ENCODE measurements at places on chromosomes 5 and 9.

- DNase-seq, result no peak
These were observed 102.5 kb upstream of the GABRP start for GRCh38 chr5:170681013-170681433.

DNA sequence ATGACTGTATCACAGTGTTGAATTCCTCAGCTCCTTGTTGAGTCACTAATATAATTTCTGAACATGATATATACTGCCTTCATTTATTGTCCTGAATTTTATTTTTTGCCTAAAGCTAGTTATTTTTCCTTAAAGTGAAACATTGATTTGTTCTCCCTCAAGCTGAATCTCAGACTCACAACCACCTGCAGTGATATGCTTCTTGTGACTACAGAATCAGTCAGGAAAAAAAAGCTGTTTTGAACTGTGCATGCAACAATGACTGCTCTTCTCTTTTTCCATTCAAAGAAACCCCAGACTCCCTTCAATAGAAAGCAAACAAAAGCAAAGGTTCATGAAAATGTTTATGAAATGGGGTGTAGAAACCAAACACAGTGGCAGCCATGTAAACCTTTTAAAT lies 470.2 kb upstream of the CHD1 start:
- DNase-seq, result peak; percentile 20

DNA sequence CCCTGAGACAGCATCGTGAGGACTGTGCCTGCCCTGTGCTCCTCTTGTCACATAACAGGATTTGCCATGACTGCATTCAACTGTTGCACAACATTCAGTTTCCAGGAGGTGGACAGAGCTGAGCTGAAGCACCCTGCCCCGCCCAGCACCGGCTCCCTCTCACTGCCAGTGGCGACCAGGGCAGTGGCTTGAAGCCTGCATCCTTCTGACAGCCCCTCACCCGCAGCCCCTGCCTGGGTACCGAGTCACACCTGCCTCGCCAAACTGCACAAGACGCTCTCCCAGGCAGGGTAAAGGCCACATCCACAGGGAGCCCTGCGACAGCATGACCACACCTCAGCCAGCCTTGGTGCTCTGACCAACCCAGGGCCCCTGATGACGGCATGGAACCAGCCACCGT lies 59.9 kb upstream of the ZNF354A start:
- no peak for DNase-seq

GRCh38 chr5:112973904-112974303 lies 2.7 kb upstream of the DCP2 start:
- no peak for DNase-seq

- no peak for DNase-seq
These were observed 1.0 kb downstream of the CERT1 start for GRCh38 chr5:75510417-75510835.

DNA sequence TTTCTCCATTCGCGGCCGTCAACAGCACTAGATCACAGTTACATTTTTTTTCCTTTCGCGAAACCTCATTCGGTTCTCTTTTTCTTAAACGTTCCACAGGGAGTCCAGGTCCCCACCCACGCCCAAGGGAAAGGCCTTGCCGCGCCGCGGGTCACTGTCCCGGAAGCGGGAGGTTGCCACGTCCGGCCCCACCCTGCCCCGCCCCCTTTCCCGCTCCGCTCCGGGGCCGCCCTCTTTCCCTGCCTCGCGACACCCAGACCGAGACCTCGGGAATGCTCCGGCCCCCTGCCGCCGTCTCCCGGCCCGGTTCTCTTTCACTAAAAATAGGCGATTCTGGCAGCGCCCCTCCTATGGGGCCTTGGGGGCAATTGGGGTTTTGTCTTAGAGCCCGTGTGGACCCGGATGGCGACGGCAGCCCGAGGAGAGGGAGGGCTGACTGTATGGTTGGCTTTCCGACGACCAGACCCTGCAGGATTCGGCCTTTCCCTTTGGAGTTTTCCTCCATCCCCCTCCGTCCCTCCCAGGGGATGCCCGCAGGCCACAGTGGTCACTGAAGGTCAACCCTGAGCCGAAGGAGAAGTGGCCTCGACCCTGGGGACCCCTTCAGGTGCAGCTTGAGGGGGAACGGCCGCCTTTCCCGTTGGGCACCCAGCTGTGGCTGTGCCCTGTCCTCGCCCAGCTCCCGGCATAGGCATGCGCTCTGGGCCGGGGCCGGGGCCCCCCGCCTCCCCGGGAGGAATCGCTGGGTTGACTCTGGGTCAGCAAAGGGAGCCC lies 2.8 kb upstream of the RACK1 start:
- DNase-seq, result peak; percentile 86

DNA sequence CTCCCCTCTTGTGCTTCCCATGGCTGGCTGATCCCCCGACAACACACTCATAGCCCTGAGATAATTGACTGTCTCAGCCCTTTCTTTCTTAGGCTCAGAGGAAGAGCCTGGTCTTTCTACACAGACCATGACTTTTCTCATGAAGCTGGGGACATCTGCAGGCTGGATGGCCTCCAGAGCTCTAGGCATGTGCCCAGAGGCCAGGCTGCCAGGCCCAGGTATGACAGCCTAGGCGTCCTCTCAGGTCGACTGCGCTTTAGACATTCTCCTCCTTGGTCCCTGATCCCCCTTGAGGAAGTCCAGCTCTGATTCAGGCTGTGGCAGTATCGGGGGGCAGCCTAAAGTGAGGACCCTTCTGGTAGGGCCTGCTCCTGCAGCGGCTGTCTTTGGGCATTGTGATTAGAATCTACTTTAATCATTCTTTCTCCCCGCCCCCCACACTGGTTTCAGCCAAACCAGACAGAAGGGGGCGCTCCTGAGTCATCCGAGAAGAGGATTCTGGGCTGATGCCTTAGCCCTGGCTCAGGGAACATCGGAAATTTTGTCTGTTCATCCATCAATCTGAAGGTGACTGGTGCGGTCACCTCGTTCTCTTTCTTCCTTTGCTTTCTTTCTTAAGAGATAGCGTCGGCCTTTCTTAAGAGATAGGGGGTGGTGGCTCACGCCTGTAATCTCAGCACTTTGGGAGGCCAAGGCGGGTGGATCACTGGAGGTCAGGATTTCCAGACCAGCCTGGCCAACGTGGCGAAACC lies 66.5 kb upstream of the HSPA9 start:
- peak; percentile 45 for DNase-seq

GRCh38 chr5:142644127-142644526 lies 41.8 kb downstream of the FGF1 start:
- no peak for DNase-seq

- DNase-seq, result no peak
These were observed 41.3 kb upstream of the FBP1 start for GRCh38 chr9:94680621-94681020.

DNA sequence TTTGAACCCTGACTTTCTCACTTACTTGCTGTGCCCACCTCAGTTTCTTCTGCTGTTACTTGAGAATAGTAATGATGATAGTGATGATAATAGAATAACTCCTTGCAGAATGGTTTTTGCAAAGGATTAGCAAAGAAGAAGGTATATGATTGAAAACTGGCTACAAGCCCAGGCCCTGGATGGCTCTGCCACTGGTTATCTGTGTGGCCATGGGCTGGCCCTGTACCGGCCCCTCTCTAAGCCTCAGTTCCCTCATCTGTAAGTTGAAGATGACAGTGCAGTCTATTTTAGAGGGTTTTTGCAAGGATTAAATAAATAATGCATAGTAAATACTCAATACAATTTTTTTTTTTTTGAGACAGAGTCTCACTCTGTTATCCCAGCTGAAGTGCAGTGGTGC lies 6.2 kb downstream of the TTLL11 start:
- no peak for DNase-seq

DNA sequence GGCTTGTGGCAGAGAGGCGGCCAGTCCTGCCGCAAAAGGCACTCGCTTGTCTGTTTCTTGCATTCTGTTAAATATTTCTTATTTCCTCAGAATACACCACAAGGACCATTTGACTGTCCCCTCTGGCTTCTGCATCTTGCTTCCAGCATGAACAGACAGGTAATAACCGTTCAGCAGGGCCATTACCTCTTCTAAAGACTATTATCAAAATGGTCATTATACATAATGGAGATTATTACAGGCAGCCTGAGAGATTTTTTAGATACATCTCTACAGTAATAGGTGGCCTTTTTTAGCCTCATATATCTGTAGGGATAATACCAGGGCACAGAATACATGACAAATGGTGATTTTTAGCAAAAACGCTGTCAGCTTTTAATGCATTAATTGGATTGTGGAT lies 382.0 kb downstream of the PSAT1 start:
- DNase-seq, result no peak

- peak; percentile 54 for DNase-seq
These were observed at the start of gene PRDM9 for GRCh38 chr5:23507278-23507685. Gene PRDM9 (plus strand): TSS chr5:23507609. CDS start chr5:23509034, 1,425 bp downstream.

- no peak for DNase-seq
These were observed 70.8 kb downstream of the FAT2 start for GRCh38 chr5:151520294-151520693.

- DNase-seq, result no peak
These were observed 19.9 kb downstream of the MGAT1 start for GRCh38 chr5:180782748-180783147.

- no peak for DNase-seq
These were observed 862 bp upstream of the NDUFB6 start for GRCh38 chr9:32573821-32574220.

- no peak for DNase-seq
These were observed 65.0 kb downstream of the FBXL7 start for GRCh38 chr5:15564957-15565356.

GRCh38 chr5:95374061-95374460 lies 17.1 kb upstream of the FAM81B start:
- no peak for DNase-seq

GRCh38 chr9:37031081-37031480 lies 3.0 kb downstream of the PAX5 start:
- no peak for DNase-seq

GRCh38 chr9:72955126-72955455 lies 2.2 kb upstream of the ALDH1A1 start:
- no peak for DNase-seq

DNA sequence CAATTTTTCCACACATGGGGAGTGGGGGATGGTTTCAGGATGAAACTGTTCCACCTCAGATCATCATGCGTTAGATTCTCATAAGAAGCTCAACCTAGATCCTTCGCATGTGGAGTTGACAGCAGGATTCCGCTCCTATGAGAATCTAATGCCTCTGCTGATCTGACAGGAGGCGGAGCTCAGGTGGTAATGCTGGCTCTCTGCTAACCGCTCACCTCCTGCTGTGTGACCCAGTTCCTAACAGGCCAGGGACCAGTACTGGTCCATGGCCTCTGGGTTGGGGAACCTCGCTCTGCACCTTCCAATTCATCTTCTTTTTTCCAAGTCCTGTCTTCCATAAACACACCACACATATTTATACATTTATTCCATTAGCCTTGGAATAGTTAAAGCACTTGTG lies 33.0 kb downstream of the POU5F2 start:
- DNase-seq, result no peak

- DNase-seq, result no peak
These were observed 50.1 kb downstream of the ST8SIA4 start for GRCh38 chr5:100852988-100853449.

DNA sequence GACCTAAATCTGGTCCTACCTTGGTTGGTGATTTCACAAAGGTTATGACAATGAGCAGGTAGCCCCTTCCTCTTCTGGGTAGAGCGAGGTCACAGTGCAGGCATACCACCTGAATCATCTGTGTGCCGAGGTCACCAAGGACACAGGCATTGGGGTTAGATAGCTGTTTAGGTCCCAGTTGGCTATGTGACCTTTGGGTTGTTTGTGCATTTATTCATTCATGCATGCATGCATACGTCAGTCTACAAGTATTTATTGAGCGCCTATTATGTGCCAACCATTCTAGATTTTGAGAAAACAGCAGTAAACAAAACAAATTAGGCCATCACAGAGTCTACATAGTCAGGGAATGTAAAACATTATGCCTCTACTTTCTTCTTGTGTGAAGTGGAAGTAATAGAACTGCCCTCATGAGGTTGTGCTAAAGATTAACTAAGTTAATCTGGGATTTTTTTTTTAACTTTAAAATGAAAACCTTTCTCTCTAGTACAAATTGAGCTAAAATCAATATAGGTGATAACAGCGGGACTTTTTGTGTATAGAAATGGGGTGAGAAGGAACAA lies 104.7 kb upstream of the SLC12A2 start:
- no peak for DNase-seq

DNA sequence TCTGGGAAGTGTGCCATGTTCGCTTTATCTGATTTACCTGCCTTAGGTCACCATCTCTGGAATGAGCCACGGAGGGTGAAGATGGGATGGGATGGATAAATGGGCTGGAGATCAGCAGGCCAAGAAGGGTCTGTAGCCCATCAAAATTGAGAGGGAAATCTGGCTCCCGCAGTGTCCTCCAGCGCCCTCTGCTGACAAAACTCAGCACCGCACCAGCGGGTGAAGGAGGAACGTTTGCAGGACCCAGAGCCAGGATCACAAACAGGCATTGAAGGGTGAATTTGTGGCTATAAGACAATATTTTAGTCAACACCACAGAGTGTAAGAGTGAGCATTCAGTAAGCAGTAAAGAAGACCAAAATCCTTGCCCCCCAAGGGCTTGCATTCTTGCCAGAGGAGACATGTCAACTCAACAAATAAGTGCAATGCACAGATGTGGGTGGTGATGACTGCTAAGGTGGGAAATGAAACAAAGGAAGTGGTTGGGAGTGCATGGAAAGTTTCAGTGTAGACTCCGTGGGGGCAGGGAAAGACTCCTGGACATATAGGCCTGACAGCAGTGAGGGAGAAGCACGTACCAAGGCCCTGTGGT lies 124.4 kb downstream of the TENT4A start:
- DNase-seq, result no peak

GRCh38 chr5:119345861-119346260 lies 10.0 kb upstream of the TNFAIP8 start:
- DNase-seq, result no peak
